Amniotic stem cell (primary cell): ENCODE measurements at places on chromosomes 1 and 21.

DNA sequence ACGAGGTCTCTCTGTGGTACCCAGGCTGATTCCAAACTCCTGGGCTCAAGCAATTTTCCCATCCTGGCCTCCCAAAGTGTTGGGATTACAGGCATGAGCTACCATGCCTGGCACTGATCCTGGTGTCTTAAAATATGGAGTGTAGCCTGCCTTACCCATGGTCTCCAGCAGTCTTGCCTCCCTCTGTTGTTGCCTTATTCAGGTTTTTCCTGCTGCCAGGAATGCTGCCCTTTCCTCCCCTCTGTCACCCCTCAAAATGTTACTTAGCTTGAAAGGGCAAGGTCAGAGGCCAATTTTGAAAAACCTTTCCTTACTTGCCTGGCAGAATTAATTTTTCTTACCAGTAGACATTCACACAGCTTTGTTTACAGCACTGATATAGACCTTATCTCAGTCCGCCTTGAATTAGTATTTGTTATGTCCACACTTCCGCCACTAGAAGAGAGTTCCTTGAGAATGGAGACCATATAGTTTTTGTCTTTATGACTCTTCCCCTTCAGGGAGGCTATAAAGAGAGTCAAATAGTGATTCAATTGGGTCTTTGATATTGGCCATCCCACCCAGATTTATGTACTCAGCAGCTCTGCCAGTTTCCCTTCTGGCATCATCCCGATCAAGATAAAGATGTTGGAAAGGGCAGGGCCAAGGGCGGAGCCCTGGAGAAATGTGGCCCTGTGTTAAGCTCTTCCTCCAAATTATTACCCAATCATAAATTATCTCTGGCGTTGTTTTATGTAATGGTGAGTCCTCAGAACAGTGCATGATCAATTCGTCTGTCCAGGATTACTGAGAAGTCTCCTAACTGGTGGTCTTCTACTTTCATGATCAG is 38.8 kb downstream of the C1orf21 start:
- no peak for DNase-seq

- DNase-seq, result no peak
Measured at GRCh38 chr1:22711591-22712501, 1.2 kb downstream of the EPHB2 start.

DNA sequence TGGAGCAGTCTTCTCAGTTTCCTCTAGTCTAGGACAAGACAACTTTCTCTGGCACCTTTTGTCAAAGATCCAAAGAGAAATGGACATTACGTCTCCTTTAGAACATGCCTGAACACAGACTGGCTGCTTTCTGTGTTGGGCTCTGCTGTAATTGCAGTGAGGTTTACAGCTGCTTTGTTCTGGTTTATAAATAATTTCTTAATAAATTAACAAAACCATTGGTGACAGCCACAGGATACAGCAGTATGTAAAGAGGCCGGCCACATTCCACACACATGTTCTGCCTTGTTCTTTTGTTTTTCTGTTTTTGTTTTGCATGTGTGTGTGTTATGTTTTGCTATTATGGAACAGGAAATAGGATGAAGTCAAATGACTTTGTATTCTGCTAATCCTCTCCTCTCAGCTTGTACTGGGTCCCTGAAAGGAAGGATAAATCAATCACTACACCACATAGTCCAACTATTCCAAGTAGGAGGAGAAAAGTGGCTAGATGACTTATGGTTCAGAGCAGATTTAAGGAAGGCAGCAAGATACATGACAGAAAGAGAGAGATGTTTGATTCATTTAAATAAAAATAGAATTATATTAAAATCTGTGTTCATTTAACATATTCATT is 161.5 kb upstream of the ESRRG start:
- DNase-seq, result no peak

DNA sequence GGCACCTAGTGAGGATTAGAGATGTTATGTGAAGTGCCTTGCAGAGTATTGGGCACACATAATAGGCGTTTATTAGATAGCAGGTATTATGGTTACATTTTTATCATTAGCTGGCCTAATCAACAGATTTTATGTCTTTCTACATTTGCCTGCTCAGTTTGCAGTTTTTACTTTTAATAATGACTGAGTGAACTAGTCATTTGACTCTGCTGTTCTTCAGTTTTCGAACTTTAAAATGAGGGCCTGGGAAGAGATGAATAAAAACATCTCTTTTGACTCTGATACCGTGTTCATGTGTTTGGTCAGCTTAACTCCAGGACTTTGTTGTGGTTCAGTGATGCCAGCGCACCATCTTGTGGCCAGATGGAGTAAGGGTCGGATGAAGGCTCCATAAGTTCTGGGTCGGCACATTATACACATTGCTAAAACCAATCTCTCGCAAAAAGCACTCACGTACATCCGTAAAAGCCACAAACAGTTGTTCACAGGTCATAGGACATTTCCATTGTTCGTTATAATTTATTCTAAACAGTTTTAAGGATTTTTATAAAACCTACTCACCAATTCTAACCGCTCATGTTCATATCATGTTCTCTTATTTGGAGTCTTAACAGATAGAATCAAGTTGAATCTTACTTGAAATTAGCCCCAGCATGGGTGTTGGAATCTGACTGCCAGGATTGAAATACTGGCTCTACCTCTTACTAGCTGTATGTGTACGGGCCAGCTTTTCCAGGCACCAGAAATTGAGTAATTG is 78.4 kb upstream of the GPR88 start:
- DNase-seq, result peak; percentile 69

DNA sequence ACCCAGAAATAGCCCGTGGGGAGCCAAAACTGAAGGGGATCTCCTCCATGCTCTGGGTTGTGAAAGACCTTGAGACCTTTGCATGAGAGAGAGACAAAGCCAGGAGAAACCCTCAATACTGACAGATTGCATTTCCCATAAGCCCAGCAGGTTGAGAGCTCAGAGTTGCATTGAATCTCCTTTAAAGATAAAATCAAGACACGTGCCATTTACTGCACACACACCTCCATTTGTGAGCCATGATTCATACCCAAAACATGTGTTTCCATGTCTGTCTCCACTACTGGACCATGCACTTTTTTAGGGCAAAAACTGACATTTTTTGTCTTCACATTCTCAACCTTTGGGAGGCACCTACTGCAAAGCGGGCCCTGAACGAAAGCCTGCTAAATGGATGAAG is 144.0 kb upstream of the NRIP1 start:
- DNase-seq, result no peak

GRCh38 chr1:90192408-90192807 is 197.5 kb downstream of the ZNF326 start:
- no peak for DNase-seq

DNA sequence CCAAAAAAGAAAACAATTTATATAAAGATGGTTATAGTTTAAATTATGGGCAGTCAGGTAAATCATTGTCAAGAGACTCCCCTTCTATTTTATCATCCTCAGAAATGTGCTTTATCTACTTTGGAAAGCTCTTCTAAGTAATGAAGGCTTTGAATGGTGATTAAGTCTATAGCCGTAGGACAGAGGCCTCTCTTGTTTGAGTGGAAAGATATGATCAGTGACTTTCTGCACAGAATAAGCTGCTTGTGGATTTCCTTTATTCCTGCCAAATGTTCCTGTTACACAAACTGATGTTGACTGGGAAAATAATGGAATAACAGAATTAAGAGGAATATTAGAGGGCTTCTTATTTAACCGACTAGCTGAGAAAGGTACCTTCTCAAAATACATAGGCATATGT is 174.6 kb upstream of the IVNS1ABP start:
- no peak for DNase-seq

DNA sequence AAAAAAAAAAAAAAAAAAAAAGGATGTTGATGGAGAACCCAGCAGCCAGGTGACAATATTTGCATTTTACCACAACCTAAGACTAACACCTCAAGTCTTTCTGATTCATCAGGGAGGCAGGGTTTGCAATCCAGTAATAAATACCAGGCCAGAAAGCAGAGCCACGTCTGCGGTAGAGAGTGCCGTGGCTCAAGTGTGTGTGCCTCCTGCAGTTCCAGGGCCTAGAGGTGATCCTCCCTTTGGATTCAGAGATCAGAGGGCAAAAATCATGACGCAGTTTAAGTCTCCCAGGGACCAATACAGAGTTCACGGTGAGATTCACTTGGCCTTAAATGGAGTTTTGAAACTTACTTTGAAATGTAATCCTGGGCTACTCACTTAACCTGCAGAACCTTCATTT is 34.9 kb downstream of the TMCO4 start:
- DNase-seq, result no peak
